ENCODE measurements at places on chromosomes 5 and 9. TPM values are rescaled to one million over a fixed set of nuclear protein-coding genes. Genes with fewer than 3 reads are reported as not detected.
A peak's percentile ranks its signal among the peaks of the same experiment; 100 is the strongest.

CCT5 gene
- total RNA-seq: 238 TPM

PCDHGA9 gene
- total RNA-seq: 6.2 TPM

FGFR4 gene
- 1.1 TPM for total RNA-seq

KIF20A gene
- total RNA-seq: 7.2 TPM

- no peak for DNase-seq
These were observed 162.2 kb upstream of the STK32A start for GRCh38 chr5:147072622-147073021.

- no peak for DNase-seq
These were observed 70.8 kb downstream of the WWC1 start for GRCh38 chr5:168362097-168362885.

DNA sequence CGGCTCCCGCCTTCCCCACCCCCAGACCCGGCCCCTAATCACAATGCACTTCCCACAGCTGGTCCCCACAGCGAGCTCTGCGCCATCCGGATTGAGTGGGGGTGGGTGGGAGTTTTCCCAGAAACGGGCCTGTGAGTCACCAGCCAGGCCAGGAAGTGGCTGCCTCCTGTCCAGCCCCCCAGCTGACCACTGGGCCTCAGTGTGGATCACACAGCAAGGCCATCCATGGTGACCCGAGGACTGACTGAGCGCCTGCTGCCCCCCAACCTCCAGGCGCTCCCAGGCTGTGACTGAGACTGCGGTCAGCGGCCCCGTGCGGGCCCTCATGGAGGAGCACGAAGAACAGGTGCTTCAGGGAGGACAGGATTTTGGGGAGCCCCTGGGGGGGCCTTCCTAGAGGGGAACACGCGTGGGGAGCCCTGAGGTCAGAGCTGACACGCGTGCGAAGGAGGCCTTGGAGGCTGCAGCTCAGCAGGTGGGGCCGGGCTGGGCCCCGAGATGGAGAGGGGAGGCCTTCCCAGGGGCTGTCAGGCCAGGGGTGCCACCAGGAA, 48.3 kb upstream of the EGFL7 start:
- DNase-seq: peak; percentile 100

GRCh38 chr9:20015427-20015931, 226.6 kb upstream of the SLC24A2 start:
- no peak for DNase-seq

DNA sequence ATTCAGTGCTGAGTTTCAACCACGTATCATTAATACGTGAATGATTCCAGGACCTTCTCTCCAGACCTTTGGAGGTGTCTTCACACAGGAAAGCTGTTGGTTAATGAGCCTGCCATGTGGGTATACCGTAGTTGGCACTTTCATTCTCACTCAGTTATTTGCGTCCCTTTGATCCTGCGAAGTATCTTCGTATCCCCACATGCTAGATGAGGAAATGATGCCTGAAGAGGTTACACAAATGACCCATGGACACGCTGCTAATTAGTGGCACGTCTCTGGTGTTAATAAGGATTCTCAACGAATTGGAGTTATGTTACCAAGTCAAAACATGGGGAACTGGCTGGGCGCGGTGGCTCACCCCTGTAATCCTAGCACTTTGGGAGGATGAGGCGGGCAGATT, 65.7 kb upstream of the GNE start:
- no peak for DNase-seq

Measured in osteoblast (primary cell).